ENCODE measurements at places on chromosomes 12 and 14.

- DNase-seq: no peak
Observed at GRCh38 chr12:98456041-98456440, 59.3 kb upstream of the TMPO start.

GRCh38 chr12:118312578-118312977 lies 60.1 kb downstream of the TAOK3 start:
- no peak for DNase-seq

DNA sequence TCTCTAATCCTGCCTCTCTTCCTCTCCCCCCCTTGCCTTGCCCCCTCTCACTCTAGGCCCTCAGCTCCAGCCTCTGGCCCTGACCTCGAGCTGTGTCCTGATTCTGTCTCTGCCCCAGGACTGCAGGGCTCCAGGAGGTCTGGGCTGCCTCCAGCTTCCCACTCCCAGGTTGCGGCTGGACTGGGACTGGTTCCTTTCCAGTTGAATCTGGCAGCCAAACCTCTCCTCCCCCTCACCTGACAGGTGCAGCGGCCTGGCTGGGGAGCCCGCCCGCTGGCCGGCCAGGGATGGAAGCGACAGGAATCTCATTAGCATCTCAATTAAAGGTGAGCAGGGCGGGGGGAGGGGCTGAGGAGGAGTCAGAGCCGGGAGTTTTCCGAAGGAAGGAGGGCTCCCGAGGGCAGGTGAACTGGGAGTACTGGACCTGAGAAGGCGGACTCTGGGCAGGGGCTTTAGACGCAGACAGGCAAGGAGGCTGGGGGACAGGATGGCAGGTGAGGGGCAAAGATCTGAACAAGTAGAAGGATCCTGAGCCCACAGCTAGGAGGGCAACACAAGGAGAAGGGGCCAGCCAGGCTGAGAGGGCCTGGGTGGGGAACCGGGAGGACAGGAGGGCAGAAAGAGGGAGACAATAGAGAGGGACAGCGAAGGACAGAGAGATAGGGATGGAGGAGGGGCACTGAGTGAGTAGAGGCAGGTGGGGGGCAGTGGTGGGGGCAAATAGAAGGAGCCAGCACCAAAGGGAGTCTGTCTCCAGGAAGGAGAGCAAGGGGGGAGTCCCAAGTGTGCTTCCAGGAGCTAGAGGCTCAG lies at the start of gene SCNN1A:
Gene SCNN1A, minus strand, starts transcription at position 295 of the 810 bp plus-strand sequence. CDS start 780 bp downstream, outside the sequence.
- no peak for DNase-seq

DNA sequence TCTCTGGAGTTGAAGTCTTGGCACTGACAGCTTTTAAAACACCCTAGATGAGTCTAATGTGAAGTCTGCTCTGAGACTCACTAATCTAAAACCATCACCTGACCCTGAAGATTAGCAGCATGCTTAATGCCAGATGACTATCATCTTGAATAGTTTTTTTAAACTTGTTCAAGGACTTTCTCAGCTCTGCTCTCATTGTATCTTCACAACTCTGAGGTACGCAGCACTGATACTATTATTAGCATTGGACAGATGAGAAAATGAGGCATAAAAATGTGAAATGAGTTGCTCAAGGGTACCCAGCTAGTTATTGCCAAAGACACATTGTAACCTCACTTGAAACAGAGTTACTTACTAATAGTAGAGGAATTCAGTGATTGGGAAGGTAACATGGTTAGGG lies 4.8 kb downstream of the SLC38A1 start:
- no peak for DNase-seq

DNA sequence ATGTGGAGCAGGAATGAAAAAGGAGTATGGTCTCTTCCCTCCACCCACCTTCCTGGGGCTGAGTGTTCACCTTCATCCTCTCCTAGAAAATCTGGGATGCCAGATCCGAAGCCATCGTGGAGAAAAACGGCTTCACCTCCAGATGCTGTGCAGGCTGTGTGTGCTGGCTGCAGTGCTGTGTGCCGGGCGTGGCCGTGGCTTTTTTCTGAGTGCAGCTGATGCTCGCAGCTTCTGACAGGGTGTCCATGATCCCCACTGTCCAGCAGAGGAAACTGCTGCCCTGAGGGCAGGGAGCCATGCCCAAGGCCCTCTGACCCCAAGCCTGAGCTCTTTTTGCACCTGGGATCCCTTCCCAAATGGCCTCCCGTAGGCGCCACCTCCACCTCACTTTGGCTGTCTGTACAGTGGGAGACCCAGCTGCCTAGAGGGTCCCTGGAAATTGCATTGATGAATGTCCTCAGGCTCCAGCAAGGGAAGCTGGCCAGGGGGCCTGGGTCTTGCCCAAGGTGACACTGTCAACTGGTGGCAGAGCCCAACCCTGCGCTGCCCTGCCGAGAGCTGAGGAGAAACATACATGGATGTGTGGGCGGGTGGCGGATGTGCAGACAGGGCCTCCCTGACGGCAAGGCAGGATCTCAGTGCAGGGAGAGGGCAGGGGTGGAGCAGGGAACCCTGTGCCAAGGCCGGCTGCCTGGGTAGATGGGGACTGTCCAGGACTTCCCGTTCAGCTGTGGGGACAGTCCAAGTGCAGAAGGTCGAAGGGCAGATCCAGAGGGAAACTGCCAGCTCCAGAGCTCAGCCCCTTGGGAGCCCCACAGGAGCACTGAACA lies 53.3 kb downstream of the BEGAIN start:
- peak; percentile 15 for DNase-seq

- no peak for DNase-seq
Observed at GRCh38 chr12:12020762-12021161, 50.0 kb upstream of the BCL2L14 start.

- no peak for DNase-seq
Observed at GRCh38 chr12:71548893-71549292, 109.3 kb downstream of the LGR5 start.

- no peak for DNase-seq
Observed at GRCh38 chr12:115101520-115101919, 417.5 kb upstream of the TBX3 start.

DNA sequence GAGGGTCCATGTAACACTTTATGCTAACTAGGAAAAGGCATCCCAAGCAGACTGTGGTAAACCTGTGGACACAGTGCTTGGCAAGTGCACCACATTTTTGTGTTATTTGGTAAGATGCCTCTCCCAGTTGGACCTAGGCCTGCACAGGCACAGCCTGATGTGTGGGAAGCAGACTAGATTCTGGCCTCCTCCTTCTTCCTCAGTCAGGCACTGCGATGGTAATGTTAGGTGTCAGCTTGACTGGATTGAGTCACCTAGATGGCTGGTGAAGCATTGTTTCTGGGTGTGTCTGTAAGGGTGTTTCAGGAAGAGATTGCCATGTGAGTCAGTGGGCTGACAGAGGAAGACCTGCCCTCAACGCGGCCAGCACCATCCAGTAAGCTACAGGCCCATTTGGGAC lies 25.3 kb upstream of the RHOJ start:
- no peak for DNase-seq

DNA sequence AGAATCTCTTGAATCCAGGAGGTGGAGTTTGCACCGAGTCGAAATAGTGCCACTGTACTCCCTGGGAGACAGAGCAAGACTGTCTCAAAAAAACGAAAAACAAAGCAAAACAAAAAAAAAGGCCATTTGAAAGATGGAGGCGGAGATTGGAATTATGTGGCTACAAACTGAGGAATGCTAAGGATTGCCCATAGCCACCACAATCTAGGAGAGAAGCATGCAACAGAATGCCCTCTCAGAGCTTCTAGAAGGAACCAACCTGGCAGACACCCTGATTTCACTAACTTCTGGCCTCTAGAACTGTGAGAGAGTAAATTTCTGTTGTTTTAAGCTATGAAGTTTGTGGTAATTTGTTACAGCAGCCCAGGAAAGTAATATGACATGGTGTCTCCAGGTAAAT lies 50.1 kb upstream of the LIMA1 start:
- no peak for DNase-seq

DNA sequence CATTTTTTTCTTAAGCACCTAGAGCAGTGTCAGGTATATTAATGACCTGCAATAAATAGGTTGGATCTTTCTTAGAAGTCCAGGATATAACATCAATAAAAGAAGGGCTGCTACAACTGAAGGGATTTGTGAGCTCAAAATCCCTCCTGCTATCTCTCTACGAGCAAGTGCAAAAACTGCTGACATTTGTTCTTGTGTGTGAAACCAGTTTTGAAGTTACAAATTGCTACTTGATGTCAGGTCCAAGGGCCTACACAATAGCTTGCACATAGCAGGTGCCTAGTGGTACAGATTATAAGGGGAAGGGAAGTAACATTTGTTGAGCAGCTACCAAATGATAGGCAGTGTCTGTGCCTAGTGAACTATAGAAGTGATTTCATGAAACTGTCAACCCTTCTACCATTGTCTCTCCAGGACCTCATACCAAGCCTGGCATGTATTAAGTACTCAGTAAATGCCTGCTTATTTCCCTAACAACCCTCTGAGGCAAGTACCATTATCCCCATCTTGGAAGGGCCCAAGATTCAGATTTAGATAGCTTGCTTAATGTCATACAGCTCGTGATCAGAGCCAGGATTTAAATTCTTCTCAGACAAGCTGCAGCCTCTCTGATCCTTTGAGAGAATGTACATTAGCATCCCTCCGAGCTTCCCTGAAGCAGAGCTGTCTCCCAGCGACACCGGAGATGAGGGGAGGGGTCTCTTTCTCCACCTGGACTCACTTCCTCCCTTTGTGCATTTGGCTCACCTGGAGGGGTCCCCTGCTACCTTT lies 300.3 kb downstream of the ZFP36L1 start:
- no peak for DNase-seq

DNA sequence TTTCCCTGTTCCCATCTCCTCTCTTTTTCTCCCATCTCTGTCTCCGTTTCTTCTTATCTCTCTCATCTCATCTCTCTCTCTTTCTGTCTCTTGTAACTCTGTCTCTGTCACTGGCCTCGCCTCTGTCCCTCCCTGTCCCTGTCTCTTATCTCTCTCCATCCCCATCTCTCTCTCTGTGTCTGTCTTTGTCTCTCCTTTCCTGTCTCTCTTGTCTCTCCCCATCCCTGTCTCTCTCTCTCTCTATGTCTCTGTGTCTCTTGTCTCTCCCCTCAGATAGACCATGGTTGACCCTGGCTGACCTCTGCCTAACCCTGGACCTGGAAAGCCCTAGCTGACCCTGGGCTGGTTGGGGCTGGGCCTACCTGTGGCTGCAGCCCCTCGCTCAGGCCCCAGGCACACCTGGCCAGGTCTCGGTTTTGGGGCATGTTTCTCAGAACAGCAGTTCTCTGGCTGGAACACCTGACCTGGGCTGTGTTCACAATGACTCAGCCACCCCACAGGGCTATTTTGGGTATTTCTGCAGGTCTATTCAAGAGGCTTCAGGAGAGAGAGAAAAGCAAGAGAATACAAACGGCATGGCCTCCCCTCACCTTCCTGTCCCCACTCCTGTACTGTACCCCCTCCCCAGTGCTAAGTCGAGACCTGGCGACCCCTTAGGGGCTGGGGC lies 174.4 kb downstream of the TMEM121 start:
- DNase-seq: no peak
